Stimulated activated CD4-positive, alpha-beta T cell treated with anti-CD3 and anti-CD28 coated beads, Interleukin-4, amount 100 ng/mL, for 24 hours (primary cell): ENCODE measurements at places on chromosomes 12 and 14.

DNA sequence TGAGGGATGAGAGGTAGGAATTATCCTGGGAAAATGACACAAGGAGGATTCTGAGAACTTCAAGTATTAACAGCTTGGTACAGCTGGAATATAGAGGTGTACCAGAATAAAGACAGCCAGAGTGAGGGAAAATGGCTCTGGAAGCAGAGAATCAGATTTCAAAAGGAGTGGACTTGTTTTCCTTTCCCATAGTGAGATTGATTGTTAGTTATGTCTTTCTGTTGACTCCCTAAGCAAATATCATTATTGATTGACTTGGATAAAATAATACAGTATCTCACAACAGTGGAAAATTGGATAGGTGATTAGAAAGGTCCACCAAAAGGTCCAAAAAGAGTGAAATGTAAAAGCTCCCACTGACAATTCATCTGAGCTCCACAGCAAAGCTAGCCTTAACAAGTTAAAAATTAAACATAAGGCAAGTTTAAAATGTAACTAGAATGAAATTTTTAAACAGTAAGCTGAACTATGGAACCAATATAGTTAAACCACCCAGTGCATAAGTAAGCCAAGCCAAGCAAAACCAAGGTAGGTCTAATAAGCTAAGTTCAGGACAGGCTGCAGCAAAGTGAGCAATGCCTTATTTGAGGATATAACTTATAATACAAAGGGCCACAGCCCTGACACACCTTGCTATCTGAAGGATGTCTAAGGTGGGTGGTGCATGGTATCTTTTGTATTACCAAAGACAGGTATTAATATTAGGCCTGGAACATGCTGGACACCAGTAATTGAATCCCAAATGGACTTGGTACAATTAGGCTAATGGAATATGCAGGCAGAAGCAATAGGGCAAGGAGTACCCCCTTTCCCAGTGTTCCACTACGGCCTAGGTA lies 21.8 kb downstream of the ENTPD5 start:
- no peak for DNase-seq

DNA sequence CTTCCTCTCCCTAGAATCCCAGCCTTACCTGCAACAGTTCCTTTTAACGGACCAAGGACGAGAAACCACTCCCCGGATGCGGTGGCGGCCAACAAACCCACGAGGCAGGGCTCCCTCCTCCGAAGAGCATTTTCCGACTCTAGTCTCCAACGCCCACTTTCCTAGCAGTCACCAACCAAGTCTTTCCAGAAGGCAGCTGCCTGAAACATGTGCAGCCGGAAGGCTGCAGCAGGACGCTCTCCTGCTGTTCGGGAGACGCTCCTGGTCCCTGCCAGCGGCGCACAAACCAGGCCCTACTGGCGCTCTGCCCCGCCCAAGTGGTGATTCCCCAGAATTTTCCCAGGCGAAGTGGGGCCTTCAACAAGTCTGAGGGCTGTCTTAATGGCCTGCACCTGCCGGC lies 21.1 kb upstream of the ADAM20 start:
- DNase-seq = no peak

DNA sequence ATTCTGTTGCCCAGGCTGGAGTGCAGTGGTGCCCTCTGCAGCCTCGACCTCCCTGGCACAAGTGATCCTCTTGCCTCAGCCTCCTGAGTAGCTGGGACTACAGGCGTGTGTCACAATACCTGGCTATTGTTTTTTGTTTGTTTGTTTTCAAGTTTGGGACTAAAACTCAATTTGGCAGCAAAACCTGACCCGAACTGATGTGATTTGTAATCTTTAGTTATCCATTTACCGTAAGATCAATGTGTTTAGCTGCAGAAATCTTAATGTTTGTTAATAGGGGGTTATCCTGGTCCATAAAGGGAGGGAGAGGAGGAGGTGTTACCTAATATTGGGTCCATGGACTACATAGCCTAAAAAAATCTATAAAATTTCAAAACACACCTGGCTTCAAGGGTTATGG lies 738 bp upstream of the C1S start:
- no peak for DNase-seq

- no peak for DNase-seq
Measured at GRCh38 chr14:94633121-94633520, 20.9 kb downstream of the SERPINA3 start.

- no peak for DNase-seq
Measured at GRCh38 chr12:65522956-65523860, 244.7 kb downstream of the MSRB3 start.

DNA sequence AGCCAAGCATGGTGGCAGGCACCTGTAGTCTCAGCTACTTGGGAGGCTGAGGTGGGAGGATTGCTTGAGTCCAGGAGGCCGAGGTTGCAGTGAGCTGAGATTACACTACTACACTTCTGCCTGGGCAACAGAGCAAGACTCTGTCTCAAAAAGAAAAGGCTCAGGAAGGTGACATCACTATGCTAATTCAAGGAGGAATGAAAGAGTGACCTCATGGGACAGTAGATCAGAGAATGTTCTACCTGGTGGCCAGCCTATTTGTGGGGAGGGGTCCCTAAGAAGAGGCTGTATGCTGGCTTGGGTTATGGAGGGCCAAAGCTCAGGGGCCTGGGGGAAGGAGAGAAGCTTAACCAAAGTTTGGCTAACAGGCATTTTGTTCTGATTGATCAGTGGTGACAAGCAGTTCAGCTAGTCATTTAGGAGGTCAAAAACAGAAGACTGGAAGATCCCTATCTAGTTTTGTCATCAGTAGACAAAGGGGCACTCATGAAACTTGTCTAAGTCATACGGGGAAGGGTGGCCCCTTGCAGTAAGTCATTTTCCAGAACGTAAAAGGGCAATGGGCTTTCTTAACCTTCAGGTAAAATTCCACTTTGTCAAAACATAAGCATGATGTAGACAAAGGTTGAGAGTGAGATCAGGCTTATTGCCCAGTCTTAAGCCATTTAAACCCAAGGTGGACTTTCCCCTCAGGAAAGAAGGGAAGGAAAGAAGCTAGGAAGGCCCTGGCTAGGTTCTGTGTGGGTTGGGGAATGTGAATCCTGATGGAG lies 60.8 kb upstream of the EEA1 start:
- DNase-seq = no peak

DNA sequence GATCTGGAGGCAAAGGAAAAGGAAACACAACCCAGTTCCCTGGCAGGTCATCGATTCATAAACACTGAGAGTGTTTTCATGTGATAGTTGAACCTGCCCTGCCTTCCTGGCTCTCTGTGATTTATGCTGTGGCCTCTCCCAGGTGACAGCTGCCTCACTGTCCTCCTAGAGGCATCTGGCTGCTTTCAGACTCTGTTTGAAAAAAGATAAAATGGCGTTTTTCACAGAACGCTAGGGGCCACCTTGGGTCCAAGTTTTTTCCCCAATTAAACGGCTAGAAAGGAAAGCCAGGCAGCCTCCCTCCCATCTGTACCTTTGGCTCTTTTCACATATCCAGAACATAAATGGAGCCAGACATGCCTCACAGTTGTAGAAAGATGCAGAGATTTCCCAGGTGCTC lies 252.6 kb upstream of the CCDC196 start:
- DNase-seq = no peak

- no peak for DNase-seq
Measured at GRCh38 chr12:95796225-95796981, 5.8 kb upstream of the NTN4 start.

DNA sequence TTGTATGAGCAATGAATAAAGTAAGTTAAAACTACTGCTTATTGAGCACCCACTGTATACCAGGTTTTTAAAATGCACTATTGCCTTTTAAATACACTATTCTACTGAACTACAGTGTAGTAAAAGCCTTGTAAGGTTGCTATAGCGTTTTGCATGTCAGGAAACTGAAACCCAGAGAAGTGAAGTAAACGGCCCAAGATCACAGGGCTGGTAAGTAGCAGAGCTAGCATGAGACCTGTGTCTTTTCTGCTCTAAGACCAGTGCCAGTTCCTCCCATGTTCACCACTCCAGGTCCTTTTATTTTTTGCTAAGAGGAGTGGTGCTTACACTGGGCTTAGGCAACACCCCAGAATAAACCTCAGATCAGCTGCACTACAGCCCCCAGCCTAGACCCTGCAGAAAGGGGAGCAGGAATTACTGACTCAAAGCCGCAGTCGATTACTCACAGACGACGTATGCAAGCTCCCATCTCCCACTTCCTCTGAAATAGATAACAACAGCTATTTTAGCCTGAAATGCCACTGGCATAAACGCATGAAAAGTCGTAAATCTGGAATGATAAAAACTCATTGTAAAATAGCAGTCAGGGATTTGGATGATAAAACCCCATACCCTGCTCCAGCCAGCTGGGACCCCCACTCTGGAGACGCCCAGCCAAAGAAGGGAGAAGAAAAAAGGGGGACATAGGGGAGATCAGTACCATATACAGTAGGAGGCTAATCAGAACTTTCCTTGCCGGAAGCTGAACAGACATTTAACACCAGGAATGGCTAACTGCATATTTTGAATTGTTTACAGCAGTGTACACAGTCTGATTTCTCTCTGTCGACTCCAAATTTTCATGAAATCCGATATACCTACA lies 108.3 kb downstream of the NUAK1 start:
- DNase-seq = no peak

- DNase-seq = no peak
Measured at GRCh38 chr14:84482256-84483071, 1047.5 kb upstream of the FLRT2 start.

DNA sequence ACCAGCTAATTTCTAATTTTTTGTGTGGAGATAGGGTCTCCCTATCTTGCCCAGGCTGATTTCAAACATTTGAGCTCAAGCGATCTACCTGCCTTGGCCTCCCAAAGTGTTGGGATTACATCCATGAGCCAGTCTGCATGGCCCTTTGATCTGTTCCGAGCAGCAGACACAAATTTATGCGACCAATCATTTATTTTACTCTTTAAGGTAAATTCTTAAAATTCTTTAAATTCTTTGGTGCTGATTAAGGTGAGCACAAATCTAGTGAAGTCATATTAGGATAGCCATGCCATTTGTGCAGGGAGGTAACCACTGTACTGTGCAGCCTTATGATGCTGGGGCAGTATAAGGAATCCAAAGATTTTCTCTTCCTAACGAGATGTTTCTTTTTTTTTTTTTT lies 135.7 kb downstream of the SRGAP1 start:
- DNase-seq = no peak

DNA sequence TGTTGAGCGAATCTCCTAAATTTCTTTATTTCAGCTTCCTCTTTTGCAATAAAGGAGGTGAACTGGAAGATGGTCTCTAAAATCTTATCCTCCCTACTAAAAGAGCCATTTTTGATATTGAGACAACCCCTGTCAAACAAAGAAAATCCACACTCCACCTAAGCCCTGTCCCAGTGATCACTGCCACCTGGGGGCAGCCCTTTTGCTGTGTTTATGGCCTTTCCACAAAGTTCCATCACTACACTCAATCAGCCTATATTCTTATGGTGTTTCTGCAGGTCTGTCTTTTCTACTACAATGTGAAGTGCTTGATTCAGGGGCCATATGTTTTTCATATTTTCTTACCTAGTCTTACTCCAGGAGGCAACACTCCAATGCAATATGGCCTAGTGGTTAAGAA lies 163.7 kb downstream of the BMP4 start:
- no peak for DNase-seq

DNA sequence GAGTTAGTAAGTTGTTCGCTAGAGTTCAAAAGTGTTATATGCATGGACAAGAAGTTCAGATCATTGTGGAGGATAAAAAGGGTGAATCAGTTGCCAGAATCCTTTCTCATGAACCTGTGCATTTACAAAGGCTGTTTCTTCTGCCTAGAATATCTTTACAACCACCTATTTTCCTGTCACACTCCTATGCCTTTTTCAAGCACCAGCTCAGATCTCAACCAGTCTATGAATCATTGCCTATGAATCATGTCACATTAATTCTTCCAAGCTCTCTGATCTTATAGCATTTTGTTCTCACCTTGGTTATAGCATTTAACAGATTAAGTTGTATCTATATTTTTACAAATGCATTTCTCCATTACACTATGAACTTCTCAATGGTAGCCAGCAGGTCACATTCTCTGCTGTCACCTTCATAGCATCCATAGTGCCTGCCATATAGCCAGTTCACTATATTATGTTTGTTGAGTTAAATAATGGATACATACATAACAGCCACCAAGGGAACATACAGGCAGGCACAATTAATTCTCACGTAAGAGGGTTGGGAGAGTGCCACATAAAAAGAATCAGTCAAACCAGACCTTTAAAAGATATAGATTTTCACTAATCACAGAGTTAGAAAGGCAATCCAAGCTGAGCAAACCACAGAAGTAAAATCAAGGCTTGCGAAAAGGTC lies 573.0 kb downstream of the FOXG1 start:
- no peak for DNase-seq

GRCh38 chr14:78897443-78897842 lies 727.3 kb downstream of the NRXN3 start:
- DNase-seq = no peak

GRCh38 chr12:116542345-116542956 lies 16.7 kb upstream of the MAP1LC3B2 start:
- no peak for DNase-seq

DNA sequence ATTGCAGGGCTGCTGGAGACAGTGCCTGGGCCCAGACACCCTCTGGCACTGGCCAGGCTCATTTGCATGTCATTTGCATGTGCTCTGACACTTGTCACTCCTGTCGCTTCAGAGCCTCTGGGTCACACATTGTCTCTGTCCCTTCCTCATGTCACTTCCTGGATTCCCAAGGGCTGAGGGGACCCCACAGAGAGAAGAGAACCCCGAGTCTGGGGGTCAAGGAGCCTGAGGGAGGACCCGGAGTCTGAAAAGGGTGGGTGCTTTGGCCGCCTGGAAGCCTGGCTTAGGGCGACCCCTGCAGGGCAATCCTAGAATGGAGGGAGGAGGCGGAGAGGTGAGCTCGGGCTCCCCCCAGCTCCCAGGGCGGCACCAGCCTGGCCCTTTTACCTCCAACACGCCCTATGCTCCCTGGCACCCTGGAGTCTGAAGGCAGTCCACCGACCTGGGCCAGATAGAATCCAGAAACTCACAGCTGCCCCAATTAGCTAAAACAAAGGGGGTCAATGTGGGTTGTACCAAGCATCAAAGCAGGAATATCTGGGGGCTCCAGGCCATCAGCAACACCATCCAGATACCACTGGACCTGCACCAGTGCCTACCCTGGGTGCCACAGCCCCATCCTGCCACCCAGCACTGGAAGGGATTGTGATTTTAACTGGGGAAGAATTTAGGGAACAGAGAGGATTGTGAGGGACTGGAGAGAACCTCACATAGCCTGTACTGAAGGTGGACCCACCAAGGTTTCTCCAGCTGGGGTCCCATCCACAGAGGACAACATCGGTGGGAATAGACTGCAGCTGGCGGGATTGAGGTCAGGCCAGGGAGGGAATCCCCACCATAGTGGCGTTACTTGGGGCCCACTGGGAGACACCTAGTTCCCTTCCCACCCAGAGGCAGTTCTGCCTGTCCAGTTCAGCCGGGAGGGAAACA lies 21.8 kb upstream of the KRT78 start:
- peak; percentile 81 for DNase-seq
